ENCODE measurements at places on chromosomes 2 and 18.
A peak's percentile ranks its signal among the peaks of the same experiment; 100 is the strongest.

DNA sequence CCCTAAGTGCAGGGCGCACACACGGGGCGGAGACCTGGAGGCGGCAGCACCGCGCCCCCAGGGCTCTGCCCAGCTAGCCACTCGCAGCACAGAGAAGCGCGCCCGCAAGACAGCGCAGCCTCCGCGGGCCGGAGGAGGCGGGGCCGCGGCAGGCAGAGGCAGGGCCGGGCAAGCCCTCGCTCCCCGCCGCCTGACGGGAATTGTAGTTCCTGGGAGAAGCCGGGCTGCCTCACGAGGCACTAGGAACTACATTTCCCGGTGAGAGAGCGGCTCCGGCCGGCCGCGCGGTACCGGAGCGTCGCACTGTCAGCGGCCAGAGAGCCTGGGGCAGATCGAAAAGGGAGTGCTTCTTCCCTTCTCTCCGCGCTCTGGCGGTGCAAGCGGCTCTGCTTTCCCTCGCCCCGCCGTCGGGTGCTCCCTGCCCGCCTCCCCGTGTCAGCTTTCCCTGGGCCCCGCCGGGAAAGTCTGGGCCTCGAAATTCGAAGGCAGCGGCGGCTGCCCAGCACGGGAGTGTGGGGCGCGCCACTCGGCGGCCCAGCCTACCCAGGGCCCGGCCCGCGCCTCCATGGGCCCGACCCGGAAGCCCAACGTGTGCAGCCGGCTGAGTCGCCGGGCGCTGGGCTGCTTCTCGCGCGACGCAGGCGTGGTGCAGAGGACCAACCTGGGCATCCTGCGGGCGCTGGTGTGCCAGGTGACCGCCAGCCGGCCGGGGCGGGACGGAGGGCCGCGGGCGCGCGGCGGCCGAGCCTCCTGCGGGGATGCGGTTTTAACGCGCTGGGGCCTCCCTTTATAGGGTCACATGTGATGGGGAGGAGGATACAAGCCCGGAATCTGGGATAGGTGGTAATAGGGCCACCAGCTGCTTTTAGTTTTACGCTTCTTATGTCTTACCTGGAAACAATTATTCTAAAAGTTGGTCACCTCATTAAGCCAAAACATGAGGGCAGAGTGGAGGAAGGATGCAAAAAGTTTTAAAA is at the start of gene DCAF17:
Gene DCAF17 (plus strand): TSS at position 214 of the 977 bp plus-strand sequence. CDS start 352 bp downstream, at position 566.
- DNase-seq = peak; percentile 94

GRCh38 chr2:53631313-53632125 is 136.1 kb upstream of the CHAC2 start:
- DNase-seq = no peak

- no peak for DNase-seq
These were observed 31.3 kb downstream of the DTNA start for GRCh38 chr18:34741401-34741800.

- DNase-seq = no peak
These were observed 340.5 kb downstream of the NBAS start for GRCh38 chr2:15220603-15221002.

GRCh38 chr2:103161456-103162289 is 399.8 kb downstream of the TMEM182 start:
- DNase-seq = no peak

DNA sequence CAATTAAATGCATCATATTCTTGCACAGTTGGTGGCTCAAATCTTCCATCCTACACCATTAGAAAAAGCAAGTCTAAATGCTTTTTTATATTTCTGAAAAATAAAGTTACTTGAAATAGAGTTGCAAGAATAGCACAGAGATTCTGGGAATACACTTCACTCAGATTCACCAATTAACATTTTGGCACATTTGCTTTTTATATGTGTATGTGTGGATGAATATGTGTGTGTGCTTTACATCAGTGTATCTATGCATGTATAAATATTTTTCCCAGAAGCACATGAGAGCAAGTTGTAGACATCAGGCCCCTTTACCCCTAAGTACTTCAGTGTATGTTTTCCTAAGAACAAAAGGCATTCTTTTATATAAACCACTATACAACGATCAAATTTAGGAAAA is 27.6 kb upstream of the MSH2 start:
- DNase-seq = no peak

GRCh38 chr18:23032030-23032582 is 99.0 kb downstream of the RBBP8 start:
- DNase-seq = no peak
